Activated CD4-positive, alpha-beta T cell treated with anti-CD3 and anti-CD28 coated beads, Interleukin-2, amount 50 U/mL, for 24 hours (primary cell): ENCODE measurements at places on chromosomes 4 and X.

DNA sequence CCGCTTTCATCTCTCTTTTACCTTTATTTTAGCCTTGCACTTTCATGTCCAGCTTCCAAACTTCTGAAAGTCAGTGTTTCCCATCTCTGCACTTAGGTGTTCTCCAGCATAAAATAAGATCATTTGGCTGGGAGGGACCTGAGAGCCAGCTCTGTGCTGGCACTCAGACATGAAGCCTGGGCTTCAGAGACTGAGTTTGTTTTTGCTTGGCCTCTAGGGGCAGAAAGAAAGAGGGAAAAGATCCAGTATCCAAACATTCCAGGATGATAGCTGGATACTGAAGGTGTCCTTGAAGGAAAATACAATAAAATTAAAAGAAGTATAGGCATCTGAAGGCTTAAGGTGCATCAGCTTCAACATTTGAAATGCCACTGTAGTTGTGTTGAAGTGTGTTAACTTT lies 202.4 kb upstream of the ZIC3 start:
- DNase-seq: no peak

GRCh38 chr4:120761070-120761469 lies 161.5 kb downstream of the PRDM5 start:
- DNase-seq: no peak

DNA sequence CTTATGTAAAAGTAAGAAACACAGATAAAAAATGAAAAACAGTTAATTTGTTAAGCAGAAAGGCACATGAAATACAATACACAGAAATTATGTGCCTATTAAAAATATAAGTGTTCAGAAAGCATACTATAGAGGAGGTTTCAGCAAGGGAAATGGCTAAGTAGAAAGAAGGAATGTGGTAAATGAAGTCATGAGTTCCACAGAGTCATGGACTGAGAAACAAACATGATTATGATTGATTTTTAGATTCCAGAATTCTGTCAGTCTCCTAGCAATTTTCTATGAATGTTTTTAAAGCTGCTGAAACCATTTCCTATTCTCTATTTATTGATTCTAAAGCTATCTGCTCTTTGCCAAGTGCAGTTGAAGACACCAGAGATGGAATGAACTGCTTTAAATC lies 1398.4 kb downstream of the ARAP2 start:
- no peak for DNase-seq

- DNase-seq: no peak
These were observed 5.4 kb upstream of the SHOX start for GRCh38 chrX:625137-625691.

DNA sequence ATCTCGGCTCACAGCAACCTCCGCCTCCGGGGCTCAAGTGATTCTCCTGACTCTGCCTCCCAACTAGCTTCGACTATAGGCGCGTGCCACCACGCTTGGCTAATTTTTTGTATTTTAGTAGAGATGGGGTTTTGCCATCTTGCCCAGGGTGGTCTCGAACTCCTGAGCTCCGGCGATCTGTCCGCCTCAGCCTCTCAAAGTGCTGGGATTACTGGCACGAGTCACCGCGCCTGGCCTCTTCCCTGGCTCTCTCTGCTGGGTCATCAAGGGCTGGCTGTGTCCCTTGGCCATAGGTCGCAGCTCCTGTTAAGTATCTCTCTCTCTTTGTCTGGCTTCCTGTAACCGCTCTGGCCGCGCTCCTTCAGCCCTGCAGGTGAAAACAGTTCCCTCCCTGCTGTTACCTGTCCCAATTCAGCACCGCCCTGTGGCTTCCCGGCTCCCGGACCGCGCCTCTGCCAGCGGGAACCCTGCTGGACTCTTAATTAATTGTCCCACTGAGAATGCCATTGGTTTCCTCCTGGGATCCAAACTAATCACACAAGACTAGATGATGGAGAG lies 1.3 kb upstream of the RGS12 start:
- no peak for DNase-seq

DNA sequence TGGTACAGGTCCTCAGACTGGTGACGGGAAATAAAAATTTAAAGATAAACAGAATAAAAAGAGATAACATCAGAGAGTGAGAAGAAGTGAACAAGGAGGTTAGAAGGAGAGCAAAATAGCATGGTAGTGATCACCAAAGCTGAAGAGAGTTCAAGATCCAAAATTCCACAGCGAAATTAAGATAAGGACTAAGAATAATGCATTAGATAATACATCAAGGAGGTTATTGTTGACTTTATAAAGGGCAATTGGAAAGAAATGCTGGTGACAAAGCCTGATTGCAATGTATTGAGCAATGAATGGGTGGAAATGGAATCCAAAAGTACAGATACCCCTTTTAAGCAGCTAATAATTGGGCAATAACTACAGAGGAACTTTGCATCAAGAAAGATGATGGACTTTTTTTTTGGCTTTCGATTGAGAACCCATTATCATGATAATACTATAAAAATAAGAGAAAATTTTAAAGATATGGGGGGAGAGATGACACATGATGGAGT lies 101.6 kb upstream of the MAP9 start:
- no peak for DNase-seq

- DNase-seq: no peak
These were observed 9.9 kb upstream of the CCNQ start for GRCh38 chrX:153608806-153609205.

GRCh38 chr4:101178731-101179130 lies 168.6 kb downstream of the PPP3CA start:
- DNase-seq: no peak

- DNase-seq: no peak
These were observed 803.6 kb downstream of the ADGRL3 start for GRCh38 chr4:62003695-62004094.

GRCh38 chr4:106312997-106313522 lies 2.9 kb downstream of the TBCK start:
- DNase-seq: no peak

DNA sequence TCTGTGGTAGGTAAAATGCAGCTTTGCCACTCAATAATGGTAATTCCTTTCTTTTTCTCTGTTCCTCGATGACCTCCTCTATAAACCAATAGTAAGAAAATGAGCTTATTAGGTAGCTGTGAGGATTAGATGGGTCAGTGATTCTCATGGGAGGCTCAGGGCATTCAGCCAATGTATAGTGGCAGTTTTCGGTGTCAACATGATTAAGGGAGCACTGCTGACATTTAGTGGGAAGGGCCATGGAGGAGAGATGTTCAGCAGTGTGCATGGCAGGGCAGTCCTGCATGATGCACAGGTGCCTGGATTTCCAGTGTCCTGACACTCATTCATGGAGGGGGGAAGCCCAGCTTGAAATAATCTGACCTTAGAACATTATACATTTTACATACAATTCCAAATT lies 232.8 kb downstream of the PDGFC start:
- no peak for DNase-seq

- no peak for DNase-seq
These were observed 66.1 kb downstream of the NHSL2 start for GRCh38 chrX:71976753-71977152.

GRCh38 chr4:37594099-37594498 lies 92.1 kb downstream of the RELL1 start:
- no peak for DNase-seq

DNA sequence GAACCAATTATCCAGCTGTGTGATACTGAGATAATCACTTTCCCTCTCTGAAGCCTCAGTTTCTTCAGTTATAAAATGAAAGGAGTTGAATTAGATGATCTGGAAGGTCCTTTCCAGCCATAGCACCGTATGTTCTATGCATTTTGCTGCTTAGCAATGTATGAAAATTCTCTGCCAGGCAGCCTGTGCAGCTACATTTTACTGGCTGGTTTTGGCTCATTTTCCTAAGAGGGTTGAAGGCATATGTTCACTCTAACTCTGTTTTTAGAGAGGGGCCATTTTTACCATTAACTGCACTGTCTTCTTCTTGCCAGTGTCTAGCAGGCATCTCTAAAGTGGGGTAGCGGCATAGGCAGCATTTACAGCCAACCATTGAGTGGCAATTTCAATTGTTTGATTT lies 26.1 kb downstream of the TRPC5 start:
- DNase-seq: no peak

GRCh38 chr4:151266497-151266896 lies 10.5 kb upstream of the PRSS48 start:
- no peak for DNase-seq
